Tibial nerve (tissue), 4 donors: ENCODE measurements at places on chromosomes 5 and 9.

- no peak overlapping the region for H3K27ac ChIP-seq
- no peak for DNase-seq
- H3K4me1 ChIP-seq, result peaks cover 5% of the 10 kb centered on the region
- no peak overlapping the region for H3K4me3 ChIP-seq
- no peaks in the 10 kb centered on the region for H3K27me3 ChIP-seq
These were observed 72.1 kb upstream of the RASA1 start for GRCh38 chr5:87195616-87196015.

GRCh38 chr9:2267181-2267745, 252.1 kb downstream of the SMARCA2 start:
- no peaks in the 10 kb centered on the region for H3K36me3 ChIP-seq
- no peak overlapping the region for H3K4me3 ChIP-seq
- H3K27ac ChIP-seq, result no peak overlapping the region
- DNase-seq, result no peak
- H3K27me3 ChIP-seq, result no peaks in the 10 kb centered on the region

GRCh38 chr5:169753795-169754194, 116.7 kb downstream of the DOCK2 start:
- H3K27me3 ChIP-seq, result no peaks in the 10 kb centered on the region
- no peak for DNase-seq
- H3K4me1 ChIP-seq, result no peaks in the 10 kb centered on the region

- H3K4me1 ChIP-seq, result no peaks in the 10 kb centered on the region
- no peaks in the 10 kb centered on the region for H3K27me3 ChIP-seq
- H3K4me3 ChIP-seq, result no peak overlapping the region
- no peaks in the 10 kb centered on the region for H3K36me3 ChIP-seq
These were observed 225.6 kb downstream of the ARHGEF28 start for GRCh38 chr5:73851471-73852181.
